ENCODE measurements at places on chromosomes 6 and 20.

- no peak for DNase-seq
Observed at GRCh38 chr6:25405442-25405841, 126.3 kb downstream of the CARMIL1 start.

DNA sequence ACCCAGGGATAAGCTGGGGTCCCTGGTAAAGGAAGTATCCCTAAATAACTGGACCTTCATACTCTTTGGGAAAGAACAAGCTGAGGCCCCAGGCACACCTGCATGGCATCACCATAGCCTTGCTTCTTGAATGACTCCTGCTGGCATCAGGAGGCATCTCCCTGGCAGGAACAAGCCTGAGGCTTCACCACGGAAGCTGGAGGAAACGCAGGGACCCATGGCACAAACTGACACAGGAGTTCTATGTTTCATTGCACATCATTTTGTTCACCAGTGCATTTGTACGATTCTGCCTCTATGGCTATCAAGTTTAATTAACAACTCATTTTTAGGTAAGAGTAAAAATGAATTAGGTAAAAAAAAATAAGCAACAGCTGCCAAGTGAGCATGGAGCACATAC is 619 bp upstream of the PDE7B start:
- DNase-seq, result no peak

DNA sequence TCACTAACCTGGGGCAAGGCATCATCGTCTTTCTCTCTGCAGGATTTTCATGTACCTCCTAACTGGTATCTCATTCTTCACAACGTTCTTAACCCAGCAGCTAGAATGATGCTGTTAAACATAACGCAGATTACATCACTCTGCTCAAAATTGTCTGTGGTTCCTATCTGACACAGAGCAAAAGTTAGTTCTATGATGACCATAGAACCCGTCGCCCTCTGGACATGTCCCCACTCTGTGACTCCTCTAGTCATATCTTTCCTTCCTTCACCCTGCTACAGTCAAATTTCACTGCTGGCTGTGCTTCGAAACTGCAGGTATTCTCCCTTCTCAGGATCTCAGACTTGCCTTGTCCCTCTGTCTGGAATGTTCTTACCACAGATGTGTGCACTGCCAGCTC is 87.4 kb upstream of the TPD52L1 start:
- DNase-seq, result no peak

GRCh38 chr6:7129784-7130569 is 22.2 kb downstream of the RREB1 start:
- no peak for DNase-seq

DNA sequence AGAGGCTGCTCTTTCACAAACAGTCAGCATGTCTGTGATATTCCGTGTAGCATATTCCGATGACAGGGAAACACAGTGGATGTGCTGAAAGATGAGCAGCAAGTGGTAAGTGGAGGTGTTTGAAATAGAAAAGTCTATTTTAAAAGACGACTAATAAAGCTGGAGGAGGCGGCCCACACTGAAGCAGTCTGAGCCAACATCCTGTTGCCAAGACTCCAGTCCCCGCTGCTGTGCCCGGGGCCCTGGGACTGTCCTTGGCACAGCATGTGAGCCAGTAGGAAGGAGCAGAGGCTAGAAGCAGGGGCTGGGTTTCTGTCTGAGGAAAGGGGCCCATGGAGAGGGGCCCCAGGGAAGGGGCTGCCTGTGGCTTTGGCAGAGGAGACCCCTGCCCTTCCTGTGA is 351.5 kb upstream of the CHD6 start:
- DNase-seq, result no peak

DNA sequence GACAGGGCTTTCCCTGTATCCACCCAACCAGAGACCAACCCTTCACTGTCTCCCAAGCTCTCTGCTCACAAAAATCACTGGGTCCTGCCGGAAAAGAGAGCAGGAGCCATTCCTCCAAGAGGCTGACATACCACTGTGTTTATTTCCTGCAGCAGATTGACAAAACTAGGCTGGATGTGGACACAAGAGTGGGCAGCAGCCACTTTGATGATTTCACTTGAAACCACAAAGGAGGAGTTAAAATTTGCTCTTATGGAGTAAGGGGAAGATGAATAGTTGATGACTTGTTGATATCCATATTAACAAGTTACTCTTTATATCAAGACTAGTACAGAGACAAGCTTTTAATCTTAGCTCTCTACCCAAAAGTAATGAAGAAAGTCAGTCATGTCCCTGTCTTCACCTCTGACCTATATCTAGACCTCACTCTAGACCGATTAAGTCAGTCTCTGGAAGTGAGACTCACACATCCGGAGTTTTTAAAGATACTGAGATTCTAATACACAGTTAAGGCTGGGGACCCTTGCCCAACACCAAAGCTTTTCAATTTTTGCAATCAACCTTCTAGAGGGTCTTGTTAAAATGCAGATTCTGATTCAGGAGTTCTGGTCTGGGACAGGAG is 73.8 kb downstream of the SCML4 start:
- DNase-seq, result no peak

DNA sequence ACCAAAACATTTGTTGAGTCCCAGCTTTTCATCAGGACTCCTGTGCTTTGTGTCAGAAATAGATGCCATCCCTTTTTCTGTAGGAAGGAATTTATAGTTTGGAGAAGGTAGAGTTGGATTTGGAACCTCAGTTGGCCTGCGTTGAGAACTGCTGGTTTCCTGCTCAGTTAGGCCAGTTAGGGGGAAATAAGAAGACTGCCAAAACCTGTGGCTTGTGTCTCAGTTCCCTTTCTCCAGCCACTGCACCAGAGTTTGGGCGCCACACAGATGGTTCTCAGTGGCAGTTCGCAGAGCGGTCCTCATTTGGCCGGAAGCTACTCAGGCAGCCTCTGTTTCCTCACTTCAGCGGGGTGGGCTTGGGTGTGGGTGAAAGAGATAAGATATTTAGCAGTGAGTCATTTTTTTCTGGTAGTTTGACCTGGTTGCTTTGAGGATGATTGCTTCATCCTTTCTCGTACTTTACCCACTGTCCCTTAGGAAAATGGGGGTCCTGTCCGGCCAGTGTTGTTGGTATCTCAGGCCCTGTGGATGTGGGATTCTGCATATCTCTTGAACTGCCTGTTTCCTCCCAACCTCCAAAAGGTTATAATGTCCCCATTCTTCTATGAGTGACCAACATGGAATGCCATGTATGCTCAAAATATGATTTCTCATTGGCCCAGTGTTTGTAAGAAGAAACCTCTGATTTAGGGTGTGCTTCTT is 53.7 kb downstream of the JARID2 start:
- peak; percentile 29 for DNase-seq

GRCh38 chr20:38412877-38413577 is 22.1 kb downstream of the SNHG17 start:
- DNase-seq, result no peak

GRCh38 chr20:53529658-53530057 is 64.0 kb downstream of the ZNF217 start:
- DNase-seq, result no peak

- no peak for DNase-seq
Observed at GRCh38 chr20:24766826-24767622, 182.0 kb upstream of the CST7 start.
